D721Med (cell line): ENCODE measurements at places on chromosomes 11 and 22.

GRCh38 chr11:63783925-63784592, 15.5 kb upstream of the ZFTA start:
- DNase-seq, result no peak

DNA sequence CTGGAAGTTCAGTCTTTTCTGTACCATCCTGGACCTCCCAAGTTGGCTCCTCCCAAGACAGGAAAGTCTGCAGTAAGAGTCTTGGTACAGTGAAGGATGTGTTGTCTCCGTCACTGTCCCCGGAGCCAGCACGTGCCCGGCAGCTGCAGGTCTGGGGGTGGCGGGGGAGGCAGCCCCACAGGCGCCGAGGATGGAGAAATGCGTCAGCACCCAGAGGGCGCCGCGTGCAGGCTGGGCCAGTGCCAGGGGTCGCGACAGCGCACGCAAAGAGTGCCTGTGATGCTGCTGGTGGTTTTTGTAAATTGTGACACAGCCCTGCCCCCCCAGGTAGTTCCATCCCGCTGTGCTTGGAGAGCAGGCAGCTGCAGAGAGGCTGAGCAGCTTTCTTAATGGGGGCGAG, 1200.5 kb downstream of the BRD1 start:
- no peak for DNase-seq

GRCh38 chr22:39908737-39909136, 7.9 kb downstream of the GRAP2 start:
- DNase-seq, result no peak

DNA sequence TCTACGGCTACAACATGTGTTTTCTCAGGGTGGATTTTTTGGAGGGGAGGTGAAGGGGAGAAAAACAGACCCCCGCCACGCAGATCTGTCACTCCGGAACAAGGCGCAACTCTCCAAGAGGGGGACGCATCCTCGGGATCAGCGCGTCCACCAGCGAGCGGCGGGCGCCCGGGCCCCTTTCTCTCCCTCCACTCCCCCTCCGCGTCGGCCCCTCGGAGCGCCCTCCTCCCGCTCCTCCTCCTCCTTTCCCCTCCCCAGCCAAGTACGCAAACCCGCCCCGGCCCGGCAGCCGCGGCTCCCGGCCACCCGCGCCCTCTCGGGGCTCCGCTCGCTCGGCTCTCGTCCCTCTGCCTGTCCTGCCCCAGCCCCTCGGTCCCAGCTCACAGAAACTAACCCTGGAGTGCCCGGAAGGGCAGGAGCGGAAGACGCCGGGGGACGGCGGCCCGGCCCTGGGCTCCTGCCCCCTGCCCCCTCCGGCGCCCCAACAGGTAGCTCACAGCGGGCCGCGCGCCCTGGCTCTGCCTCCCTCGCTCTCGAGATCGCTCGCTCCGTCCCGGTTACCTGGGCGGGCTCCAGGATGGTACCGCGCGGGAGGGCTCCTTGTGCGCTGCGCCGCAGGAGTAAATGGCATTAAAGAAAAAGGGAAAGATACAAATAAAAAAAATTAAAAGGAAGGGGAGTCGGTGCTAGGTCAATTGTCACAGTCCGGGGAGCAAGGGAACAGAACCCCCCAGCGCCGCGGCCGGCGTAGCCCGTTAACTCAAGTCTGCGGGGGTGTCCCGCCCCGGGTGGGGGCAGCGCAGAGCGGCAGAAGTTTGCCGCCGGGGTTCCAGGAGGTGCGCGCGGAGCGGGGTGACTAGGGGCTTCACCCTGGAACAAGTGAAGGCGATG, 131.4 kb upstream of the C11orf58 start:
- DNase-seq, result no peak

GRCh38 chr22:46848197-46848596, 85.7 kb downstream of the TBC1D22A start:
- no peak for DNase-seq

DNA sequence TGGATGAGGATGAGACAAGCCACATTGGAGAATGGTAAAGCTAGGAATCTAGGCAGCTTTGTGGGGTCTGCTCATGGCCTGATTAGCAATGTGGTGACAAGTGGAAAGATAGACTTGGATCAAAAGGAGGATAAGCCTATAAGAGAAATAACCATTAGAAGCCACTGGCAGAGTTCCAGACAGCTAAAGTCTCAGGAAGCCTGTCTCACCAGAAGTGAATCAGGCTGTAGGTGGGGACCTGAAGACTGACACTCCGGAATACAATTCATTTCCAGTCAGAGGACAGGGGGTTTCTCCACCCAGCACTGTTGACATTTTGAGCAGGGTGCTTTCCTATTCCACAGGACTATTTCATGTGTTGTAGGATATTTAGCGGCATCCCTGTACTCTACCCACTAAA, 129.7 kb downstream of the ARHGAP42 start:
- DNase-seq, result no peak

GRCh38 chr22:20756846-20757245, 17.1 kb upstream of the SERPIND1 start:
- no peak for DNase-seq

GRCh38 chr11:65321076-65321475, 6.4 kb downstream of the CDC42EP2 start:
- no peak for DNase-seq

DNA sequence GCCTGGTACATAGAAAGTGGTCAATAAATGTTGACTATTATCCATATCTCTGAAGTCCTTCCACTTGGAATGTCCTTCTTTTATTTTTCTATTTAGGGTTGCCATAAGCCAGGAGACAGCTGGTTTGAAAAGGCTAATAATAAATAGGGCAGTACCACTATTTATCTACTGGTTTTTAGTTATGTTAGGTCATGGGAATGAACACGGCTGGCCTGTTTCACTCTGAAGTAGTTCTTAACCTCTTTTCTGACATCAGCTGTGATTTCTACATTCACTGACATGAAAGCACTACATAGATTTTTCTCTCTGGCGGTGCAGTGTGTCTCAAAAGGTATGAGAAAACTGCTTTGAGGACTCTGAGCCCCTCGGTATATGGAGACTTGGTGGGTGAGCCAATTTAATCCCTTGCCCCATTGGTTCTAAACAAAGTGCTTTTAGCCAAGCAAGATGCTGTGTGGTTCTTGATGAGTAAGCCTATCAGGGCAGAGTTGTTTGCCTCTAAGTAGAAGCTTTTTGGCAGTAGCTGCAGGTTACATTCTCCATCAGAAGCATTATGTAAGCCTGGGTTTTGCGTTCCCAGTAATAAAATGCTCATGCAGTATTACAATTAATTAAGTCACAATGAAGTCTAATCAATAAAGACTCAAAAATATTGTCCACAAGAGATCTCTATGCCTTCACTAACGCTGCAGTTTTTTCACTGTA, 48.7 kb upstream of the APOA1 start:
- DNase-seq, result no peak

DNA sequence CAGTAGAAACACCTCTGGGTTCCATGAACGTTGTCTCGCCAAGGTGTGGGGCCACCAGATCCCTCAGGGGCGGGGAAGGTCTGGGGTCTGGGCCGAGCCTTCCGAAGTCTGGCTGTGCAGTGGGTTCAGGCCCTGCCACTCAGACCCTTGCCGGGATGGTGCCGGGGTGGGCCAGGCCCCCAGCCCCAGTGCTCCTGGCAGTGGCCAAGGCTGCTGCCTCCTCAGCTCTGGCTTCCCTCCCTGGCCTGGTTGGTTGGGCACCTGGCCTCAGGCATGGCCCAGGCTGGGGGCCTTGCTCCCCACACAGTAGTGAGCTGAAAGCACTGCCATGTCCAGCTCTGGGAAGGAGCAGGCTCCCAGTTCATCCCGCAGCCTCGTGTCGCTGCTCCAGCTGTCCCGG, 48.2 kb upstream of the PPARA start:
- no peak for DNase-seq
